ENCODE measurements at places on chromosomes 4 and X. TPM values are rescaled to one million over a fixed set of nuclear protein-coding genes. Genes with fewer than 3 reads are reported as not detected.
A peak's percentile ranks its signal among the peaks of the same experiment; 100 is the strongest.

Gene TRIM2
- total RNA-seq, result 7.1 TPM

- no peak for DNase-seq
Observed at GRCh38 chrX:37314531-37314930, 34.6 kb upstream of the PRRG1 start.

DNA sequence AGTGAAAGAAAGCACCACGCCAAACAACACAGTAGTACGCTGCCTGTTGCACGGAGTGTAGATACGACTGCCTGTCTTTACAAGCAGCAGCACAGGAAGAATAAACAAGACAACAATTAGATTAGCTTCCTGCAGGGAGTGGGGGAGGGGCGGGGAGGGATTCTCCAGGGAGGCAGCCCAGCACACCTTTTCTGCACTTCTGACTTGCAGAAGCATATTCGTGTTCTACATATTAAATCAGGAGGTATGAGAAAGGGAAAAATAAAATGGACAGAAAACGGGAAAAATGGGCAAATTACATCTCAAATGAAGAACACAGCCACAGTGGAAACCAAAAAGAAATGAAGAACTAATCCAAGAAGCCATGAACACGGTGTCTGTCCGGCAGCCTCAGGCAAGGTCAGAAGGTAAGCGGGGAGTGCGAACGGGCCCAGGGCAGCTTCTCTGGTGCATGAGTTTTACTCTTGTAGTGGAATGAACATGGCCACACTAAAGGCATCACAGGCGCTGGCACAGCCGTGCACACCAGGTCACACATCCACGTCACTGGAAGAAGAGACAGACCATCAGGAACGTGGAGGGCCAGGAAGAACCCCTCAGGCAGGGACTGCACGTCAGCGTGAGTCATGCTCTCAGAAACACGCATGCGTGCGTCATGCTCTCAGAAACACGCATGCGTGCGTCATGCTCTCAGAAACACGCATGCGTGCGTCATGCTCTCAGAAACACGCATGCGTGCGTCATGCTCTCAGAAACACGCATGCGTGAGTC, 20.1 kb upstream of the ADRA2C start:
- peak; percentile 28 for DNase-seq

GRCh38 chr4:65789805-65790204, 119.5 kb upstream of the EPHA5 start:
- DNase-seq, result no peak

DNA sequence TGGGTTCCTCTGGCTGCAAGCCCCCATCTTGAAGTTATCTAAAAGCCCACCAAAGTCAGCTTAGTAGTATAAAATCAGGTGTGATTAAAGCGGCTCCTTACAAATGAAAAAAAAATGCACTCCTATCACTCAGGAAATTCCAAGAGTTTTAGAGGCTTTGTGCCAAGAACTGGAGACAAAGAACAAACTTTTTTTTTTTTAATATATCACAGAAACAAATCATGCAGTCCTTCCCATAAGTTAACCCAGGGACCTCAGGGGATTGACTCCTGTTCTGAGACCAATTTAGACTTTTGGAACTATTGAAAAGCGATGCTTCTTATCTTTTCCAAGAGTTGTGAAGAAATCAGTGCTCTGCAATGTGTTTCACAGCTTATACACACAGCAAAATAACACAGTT, 53.6 kb downstream of the HHIP start:
- no peak for DNase-seq
